GM12892 (cell line): ENCODE measurements at places on chromosomes 6 and 20.

DNA sequence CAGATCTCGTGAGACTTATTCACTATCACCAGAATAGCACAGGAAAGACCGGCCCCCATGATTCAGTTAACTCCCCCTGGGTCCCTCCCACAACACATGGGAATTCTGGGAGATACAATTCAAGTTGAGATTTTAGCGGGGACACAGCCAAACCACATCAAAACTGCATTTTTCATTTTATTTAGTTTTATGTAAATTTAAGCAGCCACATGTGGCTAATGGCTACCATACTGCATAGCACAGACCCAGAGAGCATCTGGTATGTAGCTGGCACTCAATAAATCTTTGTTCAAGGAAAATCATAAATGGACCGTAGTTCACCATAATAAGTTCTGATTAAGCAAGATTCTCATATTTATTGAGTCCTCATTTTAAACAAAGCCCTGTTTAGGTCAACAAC is 15.3 kb downstream of the GFOD1 start:
- no peak for DNase-seq

DNA sequence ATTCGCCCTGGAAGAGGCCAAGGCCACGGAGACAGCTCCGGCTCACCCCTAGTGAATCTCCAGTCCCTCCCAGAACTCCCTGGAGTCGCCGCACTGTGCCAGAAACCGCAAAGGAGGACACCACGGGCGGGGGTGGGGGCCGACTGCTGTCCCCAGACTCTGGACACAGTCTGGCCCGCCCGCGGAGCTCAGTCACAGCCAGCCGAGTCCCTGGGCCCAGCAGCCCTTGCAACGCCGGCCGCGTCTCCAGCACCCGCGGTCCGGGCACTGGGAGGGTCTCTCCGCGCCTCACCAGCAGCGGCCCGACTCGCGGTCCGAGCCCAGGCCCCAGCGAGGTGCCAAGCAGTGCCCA is 518 bp downstream of the PEX6 start:
- DNase-seq: peak; percentile 37

DNA sequence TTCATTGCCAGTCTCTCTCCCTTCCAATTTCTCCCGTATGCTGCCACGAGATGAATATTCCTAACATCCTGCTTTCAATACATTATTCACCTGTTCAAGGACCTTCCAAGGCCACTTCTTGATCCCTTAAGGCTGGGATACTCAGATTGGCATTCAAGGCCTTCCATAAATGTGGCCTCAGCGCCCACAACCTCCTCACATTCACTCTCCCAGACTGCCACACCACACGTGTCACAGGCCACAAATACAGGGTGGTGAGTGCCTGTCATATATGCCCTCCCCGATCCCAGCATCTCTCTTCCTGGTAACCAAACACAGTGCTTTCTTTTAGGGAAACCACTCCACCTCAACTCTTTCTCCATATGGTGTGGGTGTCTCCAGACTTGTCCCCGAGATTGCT is 55.5 kb downstream of the TTI1 start:
- DNase-seq: no peak

GRCh38 chr6:54586251-54586650 is 260.3 kb upstream of the FAM83B start:
- DNase-seq: no peak

DNA sequence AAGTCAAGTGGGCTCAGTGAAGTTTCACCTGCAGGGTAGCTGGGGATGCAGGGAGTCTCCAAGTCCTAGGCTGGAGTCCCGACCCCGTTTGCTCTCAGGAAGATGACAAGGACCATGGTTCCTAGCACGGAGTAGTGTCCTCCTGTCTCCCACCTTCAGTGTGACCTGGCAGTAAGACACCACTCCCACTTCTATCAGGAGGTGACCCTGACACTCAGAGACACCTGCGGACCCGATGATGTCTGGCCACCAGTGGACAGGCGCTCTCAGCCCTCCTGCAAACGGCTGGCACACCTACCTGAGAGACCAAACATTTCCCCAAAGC is 1.1 kb downstream of the SOD2 start:
- no peak for DNase-seq

DNA sequence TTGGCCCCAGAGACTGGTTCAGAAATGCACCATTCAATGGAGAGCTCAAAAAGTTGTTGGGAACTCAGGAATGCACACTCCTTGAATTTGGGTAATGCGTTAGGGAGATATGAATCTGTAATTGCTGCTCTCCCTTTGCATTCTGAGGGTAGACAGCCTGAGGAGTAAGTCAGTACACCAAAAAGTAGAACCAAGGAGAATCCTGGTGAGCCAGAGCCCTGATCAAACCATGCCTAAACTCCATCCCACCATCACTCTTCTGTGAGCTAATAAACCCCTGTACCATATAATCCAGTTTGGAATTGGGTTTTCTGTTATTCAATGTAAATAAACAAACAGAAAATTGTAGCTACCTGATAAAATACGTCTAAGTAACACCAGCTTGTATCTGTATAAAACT is 90.2 kb downstream of the KIF16B start:
- no peak for DNase-seq

DNA sequence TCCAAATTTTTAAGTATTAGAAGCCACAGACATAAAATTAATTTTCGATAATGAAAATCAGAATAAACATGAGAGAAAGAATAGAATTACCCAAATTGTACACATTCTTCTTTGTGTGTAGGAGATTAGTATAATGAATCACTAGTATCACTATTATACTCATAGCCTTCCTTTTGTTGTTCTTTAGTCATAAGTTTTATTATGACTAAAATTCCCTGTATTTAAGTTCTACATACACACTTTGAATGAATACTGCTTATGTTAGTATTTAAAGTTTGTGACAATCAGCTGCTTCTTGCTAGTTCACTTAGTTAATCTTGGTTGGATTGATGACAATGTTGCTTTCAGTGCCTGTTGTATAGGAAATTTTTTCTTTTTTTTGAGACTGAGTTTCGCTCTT is 72.7 kb downstream of the CCDC170 start:
- DNase-seq: no peak

GRCh38 chr20:64142590-64142989 is 21.7 kb upstream of the MYT1 start:
- no peak for DNase-seq

DNA sequence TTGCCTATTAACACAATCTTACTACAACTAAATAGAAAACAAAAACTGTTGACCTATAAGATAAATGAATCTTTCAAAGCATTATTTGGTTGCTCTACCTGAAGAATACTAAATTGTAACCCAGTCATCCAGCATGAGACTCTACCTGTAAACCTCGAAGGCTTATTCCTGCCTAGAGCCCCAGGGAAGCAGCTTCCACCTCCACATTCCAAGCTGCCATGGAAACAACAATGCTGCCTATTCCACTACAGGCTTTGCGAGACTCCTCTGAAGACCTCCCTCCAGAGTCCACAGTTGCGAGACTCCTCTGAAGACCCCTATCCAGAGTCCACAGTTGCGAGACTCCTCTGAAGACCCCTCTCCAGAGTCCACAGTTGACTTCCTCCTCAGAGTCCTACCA is 15.7 kb downstream of the GMDS start:
- DNase-seq: no peak

GRCh38 chr20:38156888-38157634 is 8.0 kb downstream of the TGM2 start:
- no peak for DNase-seq

DNA sequence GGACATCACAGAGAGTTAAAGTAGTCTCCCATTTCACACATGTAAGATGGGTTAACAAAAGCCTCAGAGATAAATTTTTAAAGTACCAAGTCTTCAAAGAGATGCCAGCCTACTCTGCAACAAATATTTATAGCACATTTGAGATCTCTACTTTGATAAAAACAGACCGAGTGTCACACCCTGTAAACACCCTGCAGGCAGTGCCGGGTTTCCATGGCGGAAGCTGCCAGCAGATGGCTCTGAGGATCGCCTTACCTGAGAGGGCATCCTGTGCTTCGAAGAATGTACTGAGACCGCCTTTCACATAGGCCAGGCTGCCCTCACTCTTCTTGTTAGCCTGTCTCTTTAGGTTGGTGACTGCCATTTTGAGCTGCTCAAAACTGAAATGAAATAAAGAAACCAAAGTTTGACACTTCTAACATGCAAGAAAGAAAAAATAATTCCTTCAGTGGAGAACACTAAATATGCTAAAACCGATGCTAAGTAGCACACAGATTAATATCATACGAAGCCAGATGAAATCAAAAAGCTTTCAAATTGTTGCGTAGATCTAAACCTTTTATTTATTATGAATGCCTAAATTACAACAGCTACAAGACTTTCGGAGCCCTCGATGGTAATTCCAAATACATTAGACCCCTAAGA is 39.3 kb downstream of the HUS1B start:
- no peak for DNase-seq

- no peak for DNase-seq
Observed at GRCh38 chr6:45555981-45556771, 178.4 kb upstream of the SUPT3H start.

- no peak for DNase-seq
Observed at GRCh38 chr6:81023007-81023582, 729.4 kb downstream of the TENT5A start.

DNA sequence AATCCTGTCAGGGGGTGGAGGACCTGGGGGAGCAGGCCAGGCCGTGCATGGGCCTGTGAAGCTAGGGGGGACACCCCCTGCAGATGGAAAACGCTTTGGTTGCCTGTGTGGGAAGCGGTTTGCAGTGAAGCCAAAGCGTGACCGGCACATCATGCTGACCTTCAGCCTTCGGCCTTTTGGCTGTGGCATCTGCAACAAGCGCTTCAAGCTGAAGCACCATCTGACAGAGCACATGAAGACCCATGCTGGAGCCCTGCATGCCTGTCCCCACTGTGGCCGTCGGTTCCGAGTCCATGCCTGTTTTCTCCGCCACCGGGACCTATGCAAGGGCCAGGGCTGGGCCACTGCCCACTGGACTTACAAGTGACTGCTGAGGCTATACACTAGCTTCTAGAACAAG is 1.8 kb downstream of the ZBTB9 start:
- DNase-seq: no peak

DNA sequence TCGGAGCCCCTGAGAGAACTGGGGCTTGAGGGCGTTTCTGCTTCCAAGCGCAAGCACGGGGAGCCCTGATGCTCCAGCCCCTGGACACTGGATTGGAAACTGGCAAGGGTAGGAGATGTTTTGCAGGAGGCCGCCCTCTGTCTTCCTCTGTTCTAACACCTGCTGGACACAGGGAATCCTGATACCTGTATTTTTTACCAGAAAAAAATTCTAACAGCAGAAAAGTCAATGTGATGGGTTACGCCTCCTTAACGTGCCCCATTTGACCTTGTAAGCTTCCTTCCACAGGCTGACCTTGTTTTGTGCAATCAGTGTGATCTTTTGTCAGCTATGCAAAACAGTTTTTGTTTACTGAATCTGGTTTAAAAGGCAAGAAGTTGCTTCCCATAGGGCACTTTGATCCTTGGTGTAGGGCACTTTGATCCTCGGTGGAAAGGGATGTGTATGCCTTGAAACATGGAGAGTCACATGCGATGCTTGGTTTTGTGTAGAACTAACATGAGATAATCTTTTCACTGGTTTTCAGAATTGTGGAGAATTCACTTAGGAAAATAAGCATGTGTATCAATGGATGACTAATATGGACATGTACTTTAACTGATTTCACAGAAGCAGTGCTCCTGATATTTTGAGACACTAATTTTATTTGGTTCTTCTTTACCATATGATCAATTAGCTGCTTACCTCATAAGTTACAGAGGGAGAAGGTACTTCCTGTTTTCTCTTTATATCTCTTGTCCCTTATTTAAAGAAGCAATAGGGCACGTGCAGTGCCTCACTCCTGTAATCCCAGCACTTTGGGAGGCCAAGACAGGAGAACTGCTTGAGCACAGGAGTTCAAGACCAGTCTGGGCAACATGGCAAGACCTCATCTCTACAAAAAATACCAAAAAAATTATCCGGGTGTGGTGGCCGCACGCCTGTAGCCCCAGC is 59.9 kb upstream of the MAP3K4 start:
- no peak for DNase-seq

GRCh38 chr6:144586986-144587385 is 301.9 kb downstream of the UTRN start:
- DNase-seq: no peak

DNA sequence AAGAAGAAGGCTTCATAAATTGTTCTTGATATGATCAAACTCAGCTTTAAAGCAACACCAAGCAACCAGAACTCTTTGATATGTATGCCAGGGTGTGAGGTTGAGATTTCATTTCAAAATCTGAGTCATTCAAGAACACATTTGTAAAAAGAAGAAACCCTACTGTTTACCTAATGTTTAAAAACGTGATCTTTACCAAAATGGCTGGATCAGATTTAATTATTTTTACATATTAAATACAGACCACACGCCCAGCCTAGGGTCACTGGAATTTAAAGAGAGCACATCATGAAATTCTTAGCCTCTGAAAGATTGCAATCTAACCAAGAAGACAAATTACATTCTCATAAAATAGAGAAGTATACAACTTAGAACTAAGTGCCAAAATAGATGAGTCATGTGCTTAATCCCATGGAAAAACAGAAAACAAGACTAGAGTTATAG is 206.8 kb upstream of the SMLR1 start:
- DNase-seq: no peak

DNA sequence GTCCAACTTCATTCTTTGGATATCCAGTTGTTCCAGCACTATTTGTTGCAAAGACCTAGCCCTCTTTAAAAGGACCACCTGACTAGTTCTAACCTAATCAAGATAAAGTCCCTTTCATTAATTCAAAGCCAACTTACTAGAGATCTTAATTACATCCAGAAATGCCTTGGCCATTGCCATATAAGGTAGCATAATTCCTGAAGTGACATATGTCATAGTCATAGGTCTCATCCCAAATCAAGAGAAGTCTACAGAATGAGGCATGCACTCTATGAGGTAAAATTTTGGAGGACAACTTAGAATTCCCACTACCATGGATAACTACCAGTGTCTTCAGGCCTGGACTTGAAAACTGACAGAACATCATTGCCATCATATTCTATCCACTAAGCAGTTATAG is 420.4 kb upstream of the ID4 start:
- no peak for DNase-seq

DNA sequence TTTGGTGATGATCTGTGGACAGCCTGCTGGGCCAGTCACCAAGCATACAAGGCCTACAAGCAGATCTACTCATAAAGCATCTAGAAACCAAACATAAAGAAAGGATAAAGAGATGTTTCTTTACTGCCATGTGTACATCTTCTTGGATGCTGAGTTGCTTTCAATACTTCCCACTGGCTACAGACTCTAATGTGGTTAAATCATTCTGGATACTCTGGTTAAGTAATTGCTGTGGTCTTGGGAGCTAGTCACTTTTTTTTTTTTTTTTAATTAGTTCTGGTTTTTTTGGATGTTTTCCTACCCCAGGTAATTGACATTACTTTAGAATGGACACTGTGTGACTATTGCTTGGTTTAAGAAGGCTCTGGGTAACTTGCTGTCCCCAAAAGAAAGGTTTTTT is 215.4 kb upstream of the RUNX2 start:
- DNase-seq: no peak

GRCh38 chr6:128570680-128571063 is 50.3 kb upstream of the PTPRK start:
- DNase-seq: no peak
